T follicular helper cell (primary cell): ENCODE measurements at places on chromosomes 12 and 14.

GRCh38 chr12:63916561-63917476, 72.3 kb downstream of the SRGAP1 start:
- no peak for DNase-seq

DNA sequence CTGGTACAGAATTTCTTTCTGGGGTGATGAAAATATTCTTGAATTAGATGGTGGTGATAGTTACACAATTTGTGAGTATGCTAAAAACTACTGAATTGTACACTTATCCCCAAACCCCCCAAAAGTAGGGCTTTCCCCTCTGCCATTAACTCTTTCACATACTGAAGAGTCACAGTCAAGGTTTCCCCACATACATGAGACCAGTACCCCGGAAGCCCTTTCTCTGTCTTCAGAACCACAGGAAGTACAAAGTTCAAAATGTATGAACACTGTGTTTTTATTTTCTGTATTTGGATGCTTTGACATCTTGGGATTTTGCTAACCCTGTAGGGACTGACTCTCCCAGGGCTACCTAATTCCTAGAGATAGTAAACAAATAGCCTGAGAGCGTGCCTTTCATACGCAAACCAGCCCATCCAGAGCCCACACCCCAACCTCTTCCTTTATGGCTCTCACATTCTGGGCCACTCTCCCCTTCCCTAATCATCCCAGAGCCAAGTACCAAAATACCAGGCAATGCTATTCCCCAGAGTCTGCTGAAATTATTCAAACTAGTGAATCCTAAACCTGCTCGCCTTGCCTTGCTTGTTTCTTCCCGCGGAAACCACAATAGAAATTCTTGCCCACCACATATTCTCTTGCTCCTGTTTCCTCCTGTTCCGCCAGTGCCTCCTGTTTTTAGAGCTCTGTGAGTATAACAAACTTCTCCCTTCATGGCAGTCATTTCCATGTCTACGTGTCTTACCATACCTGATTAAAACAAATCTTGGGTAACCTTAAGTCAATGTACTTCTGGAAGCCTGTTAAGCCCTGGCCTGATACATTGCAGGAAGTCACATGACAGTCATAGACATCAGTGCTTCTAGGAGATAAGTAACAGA, 524.8 kb downstream of the FUT8 start:
- DNase-seq: no peak

GRCh38 chr14:71452987-71453386, 479.2 kb upstream of the RGS6 start:
- DNase-seq: no peak

GRCh38 chr12:57965766-57966165, 24.4 kb downstream of the ATP23 start:
- no peak for DNase-seq

DNA sequence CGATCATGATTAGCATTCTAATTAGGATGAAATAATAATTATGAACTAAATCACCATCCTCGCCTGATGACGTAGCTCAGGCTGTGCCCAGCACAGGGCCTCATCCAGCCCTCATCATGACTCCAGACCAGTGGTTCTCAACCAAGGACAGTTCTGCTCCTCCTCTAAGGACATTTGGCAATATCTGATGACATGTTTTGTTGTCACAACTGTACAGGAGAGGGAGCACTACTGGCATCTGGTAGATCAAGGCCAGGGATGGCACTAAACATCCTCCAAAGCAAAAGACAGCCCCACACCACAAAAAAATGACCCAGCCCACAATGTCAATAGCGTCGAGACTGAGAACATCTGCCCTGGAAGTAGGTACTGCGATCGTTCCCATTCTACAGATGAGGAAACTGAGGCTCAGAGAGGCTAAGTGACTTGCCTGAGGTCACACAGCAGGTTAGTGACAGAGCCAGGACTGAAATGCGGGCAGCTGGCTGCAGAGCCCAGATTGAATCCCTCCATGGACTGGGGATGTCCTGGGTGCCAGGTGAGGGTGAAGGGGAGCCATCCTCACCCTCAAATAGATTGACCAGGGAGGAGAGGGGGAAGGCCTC, 15.5 kb downstream of the TRPV4 start:
- DNase-seq: no peak
